ENCODE measurements at places on chromosomes 6 and 20. TPM values are rescaled to one million over a fixed set of nuclear protein-coding genes. Genes with fewer than 3 reads are reported as not detected.

DNA sequence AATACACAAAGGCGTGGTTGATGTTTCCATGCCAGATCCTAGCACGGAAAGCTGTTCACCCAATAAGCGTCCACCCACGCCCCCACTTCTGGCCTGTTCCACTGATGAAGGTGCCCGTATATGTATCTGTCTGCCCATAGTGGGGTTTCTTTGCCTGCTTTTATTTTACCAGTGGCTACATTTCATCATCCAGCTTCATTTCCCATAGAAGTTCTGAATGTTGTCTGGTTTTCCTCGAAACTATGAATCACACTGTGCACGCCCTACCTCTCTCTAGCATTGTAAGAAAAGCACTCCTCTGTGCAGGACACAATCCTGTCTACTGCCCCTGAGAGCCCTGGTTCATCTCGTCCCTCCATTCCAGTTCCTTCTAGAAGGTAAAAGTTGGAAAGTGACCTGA is 8.8 kb upstream of the CD93 start:
- H3K4me1 ChIP-seq, result no peaks in the 10 kb centered on the region
- no peaks in the 10 kb centered on the region for H3K36me3 ChIP-seq
- no peak overlapping the region for H3K4me3 ChIP-seq

GRCh38 chr6:163789199-163789810 is 374.8 kb downstream of the QKI start:
- no peak overlapping the region for H3K27ac ChIP-seq
- H3K4me3 ChIP-seq, result no peak overlapping the region
- no peaks in the 10 kb centered on the region for H3K36me3 ChIP-seq
- H3K27me3 ChIP-seq, result peaks cover 9% of the 10 kb centered on the region
- no peak for DNase-seq

- no peaks in the 10 kb centered on the region for H3K36me3 ChIP-seq
- H3K4me3 ChIP-seq, result no peak overlapping the region
- H3K4me1 ChIP-seq, result peaks cover 3% of the 10 kb centered on the region
Measured at GRCh38 chr20:25065625-25066338, 7.8 kb upstream of the ACSS1 start.

- H3K27me3 ChIP-seq, result no peaks in the 10 kb centered on the region
- H3K27ac ChIP-seq, result no peak overlapping the region
- no peak for DNase-seq
- no peak overlapping the region for H3K4me3 ChIP-seq
- no peaks in the 10 kb centered on the region for H3K36me3 ChIP-seq
- no peaks in the 10 kb centered on the region for H3K4me1 ChIP-seq
Measured at GRCh38 chr20:57672164-57672563, 37.7 kb downstream of the PMEPA1 start.

- no peak overlapping the region for H3K4me3 ChIP-seq
- peaks cover 20% of the 10 kb centered on the region for H3K36me3 ChIP-seq
- no peaks in the 10 kb centered on the region for H3K27me3 ChIP-seq
- no peak overlapping the region for H3K27ac ChIP-seq
- no peak for DNase-seq
Measured at GRCh38 chr6:15395087-15395486, 149.2 kb downstream of the JARID2 start.

DNA sequence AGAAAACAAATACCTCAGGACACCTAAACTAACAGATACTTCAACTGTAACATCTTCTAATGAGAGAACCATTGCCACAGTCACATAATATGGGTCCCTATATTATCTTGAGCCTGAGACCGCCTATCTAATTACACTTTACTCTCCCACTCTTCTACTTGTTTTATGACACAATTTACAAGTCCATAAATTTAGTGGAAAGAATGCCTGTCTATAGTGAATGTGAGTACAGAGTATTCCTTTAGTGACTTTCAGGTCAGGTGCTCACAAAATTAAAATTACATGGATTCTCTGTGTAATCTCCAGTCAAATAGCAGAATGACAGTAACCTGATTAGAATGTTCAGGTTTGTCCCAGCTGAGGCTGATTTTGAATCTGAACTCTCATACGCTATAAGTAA is 624.1 kb downstream of the PKHD1 start:
- no peak overlapping the region for H3K27ac ChIP-seq
- DNase-seq, result no peak
- H3K27me3 ChIP-seq, result no peaks in the 10 kb centered on the region
- H3K4me3 ChIP-seq, result no peak overlapping the region
- H3K36me3 ChIP-seq, result no peaks in the 10 kb centered on the region
- no peaks in the 10 kb centered on the region for H3K4me1 ChIP-seq

- H3K4me3 ChIP-seq, result no peak overlapping the region
- H3K27me3 ChIP-seq, result no peaks in the 10 kb centered on the region
- peaks cover 52% of the 10 kb centered on the region for H3K36me3 ChIP-seq
- no peak overlapping the region for H3K27ac ChIP-seq
- H3K4me1 ChIP-seq, result peaks cover 1% of the 10 kb centered on the region
Measured at GRCh38 chr6:44444853-44445252, 57.3 kb downstream of the CDC5L start.

DNA sequence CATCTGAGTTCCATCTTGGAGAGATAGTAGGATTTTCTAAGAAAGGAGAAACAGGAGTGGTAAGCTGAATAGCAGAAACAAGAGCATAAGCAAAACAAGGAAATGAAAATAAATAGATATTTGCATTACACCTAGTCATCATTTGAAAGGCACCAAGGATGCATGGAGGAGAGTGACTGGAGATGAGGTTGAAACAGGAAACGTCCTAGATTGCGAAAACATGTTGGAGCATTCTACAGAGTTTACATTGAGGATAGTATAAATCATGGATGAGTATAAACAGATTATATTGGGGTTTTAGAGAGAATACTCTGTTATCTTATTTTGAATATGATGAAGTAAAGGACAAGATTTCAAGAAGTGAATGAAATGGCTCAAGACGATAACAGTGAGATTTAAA is 507.3 kb downstream of the EYS start:
- H3K36me3 ChIP-seq, result no peaks in the 10 kb centered on the region
- no peak overlapping the region for H3K27ac ChIP-seq
- H3K4me1 ChIP-seq, result no peaks in the 10 kb centered on the region
- no peak for DNase-seq
- no peaks in the 10 kb centered on the region for H3K27me3 ChIP-seq

DNA sequence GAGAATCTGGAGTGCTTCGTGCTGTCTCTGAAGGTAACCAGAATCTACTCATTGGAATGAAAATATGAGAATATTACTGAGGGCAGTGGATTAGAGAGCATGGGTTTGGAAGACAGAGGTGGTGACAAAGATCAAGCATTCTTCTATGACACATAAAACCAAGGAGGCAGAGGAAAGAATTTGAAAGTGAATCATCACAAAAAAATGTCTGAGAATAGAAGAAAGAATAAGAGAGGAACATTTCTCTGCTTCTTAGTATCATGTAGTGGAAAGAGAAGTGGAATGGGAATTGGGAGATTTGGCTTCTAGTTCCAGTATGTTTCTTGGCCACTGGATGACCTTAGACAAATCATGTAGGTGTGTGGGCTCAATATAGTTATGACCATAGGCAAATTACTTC is 474.0 kb downstream of the TFAP2B start:
- no peak for DNase-seq
- no peaks in the 10 kb centered on the region for H3K27me3 ChIP-seq
- no peak overlapping the region for H3K4me3 ChIP-seq
- H3K36me3 ChIP-seq, result no peaks in the 10 kb centered on the region
- H3K4me1 ChIP-seq, result no peaks in the 10 kb centered on the region
- no peak overlapping the region for H3K27ac ChIP-seq

- H3K27ac ChIP-seq, result no peak overlapping the region
- no peak for DNase-seq
- H3K36me3 ChIP-seq, result no peaks in the 10 kb centered on the region
- no peaks in the 10 kb centered on the region for H3K4me1 ChIP-seq
Measured at GRCh38 chr6:101502818-101503217, 109.3 kb downstream of the GRIK2 start.

- H3K27me3 ChIP-seq, result peaks cover 19% of the 10 kb centered on the region
- DNase-seq, result peak; percentile 15
- peak within 1 kb of the TSS; percentile 71 for H3K4me3 ChIP-seq
- H3K36me3 ChIP-seq, result peaks cover 9% of the 10 kb centered on the region
- peak within 1 kb of the TSS; percentile 52 for H3K27ac ChIP-seq
- peaks cover 15% of the 10 kb centered on the region for H3K4me1 ChIP-seq
Measured at GRCh38 chr20:46512943-46513844, at the start of gene ZNF334. TSS of gene ZNF334 (minus strand) at chr20:46513559. CDS start at chr20:46512102, 1,457 bp downstream.

GRCh38 chr6:12621754-12622153 is 94.8 kb upstream of the PHACTR1 start:
- peaks cover 8% of the 10 kb centered on the region for H3K27me3 ChIP-seq
- no peaks in the 10 kb centered on the region for H3K4me1 ChIP-seq
- H3K27ac ChIP-seq, result no peak overlapping the region
- no peak overlapping the region for H3K4me3 ChIP-seq
- no peak for DNase-seq
- no peaks in the 10 kb centered on the region for H3K36me3 ChIP-seq

DNA sequence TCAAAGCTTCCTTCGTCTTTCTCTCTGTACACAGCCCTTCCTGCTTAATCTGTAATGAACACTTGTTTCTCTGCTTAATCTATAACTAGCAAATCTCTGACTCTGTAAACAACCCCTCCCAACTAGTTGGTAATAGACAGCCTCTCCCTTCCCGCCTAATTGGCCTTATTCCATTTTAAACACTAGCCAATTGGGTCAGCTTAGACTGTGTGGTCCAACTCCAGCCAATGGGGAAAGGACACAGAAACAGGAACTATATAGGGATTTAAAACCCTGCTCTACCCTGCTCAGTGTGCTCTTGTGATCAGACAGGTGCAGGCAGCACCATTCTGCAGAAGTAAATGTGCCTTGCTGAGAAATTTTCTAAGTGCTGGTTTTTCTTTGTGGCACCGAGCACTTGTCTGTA is 18.5 kb downstream of the CHD6 start:
- no peak overlapping the region for H3K27ac ChIP-seq
- DNase-seq, result no peak
- peaks cover 1% of the 10 kb centered on the region for H3K4me1 ChIP-seq
- H3K4me3 ChIP-seq, result no peak overlapping the region

GRCh38 chr6:125293587-125293986 is 8.2 kb downstream of the HDDC2 start:
- H3K36me3 ChIP-seq, result peaks cover 72% of the 10 kb centered on the region
- H3K4me1 ChIP-seq, result peaks cover 18% of the 10 kb centered on the region
- no peak overlapping the region for H3K4me3 ChIP-seq
- H3K27me3 ChIP-seq, result no peaks in the 10 kb centered on the region
- H3K27ac ChIP-seq, result no peak overlapping the region
- no peak for DNase-seq

GRCh38 chr20:17904027-17904426 is 64.6 kb downstream of the SNX5 start:
- peaks cover 12% of the 10 kb centered on the region for H3K4me1 ChIP-seq
- H3K27me3 ChIP-seq, result peaks cover 20% of the 10 kb centered on the region
- H3K27ac ChIP-seq, result no peak overlapping the region
- no peaks in the 10 kb centered on the region for H3K36me3 ChIP-seq
- H3K4me3 ChIP-seq, result no peak overlapping the region

GRCh38 chr6:48782225-48782624 is 671.2 kb upstream of the PTCHD4 start:
- no peaks in the 10 kb centered on the region for H3K27me3 ChIP-seq
- no peak overlapping the region for H3K4me3 ChIP-seq
- no peak overlapping the region for H3K27ac ChIP-seq
- no peaks in the 10 kb centered on the region for H3K4me1 ChIP-seq

- H3K36me3 ChIP-seq, result no peaks in the 10 kb centered on the region
- H3K4me3 ChIP-seq, result no peak overlapping the region
- H3K4me1 ChIP-seq, result no peaks in the 10 kb centered on the region
- no peak overlapping the region for H3K27ac ChIP-seq
Measured at GRCh38 chr20:46773680-46774079, 64.2 kb downstream of the SLC2A10 start.

- no peak for DNase-seq
- no peaks in the 10 kb centered on the region for H3K36me3 ChIP-seq
- no peak overlapping the region for H3K27ac ChIP-seq
- peaks cover 4% of the 10 kb centered on the region for H3K4me1 ChIP-seq
- H3K27me3 ChIP-seq, result peaks cover 11% of the 10 kb centered on the region
Measured at GRCh38 chr20:46634528-46634927, 16.7 kb downstream of the SLC13A3 start.

DNA sequence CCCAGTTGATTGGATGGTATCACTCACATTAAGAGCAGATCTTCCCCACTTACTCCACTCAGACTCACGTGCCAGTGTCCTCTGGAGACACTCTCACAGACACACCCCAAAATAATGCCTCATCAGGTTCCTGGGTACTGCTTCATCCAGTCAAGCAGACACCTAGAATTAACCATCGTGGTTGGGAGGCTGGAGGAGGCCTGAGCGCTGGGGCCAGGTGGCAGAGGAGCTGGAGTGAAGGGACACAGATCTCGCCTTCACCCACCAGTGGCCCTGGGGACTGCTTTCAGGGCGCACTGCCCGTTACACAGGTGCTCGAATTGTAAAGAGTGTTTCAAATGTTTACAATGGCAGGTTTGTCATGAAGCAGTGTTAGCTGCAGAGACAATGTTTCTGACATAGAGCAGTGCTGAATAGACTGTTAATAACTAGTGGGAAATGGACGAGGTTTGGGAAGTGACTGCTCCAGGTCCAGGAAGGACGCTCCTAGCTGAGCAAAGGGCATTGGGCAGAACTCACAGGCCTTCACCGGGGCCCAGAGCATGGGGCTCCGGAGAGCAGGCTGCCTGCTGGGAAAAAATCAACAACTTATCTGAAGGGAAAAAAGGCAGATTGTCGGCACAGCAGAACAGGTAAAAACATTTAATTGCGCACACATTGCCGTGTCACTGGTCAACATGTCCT is 38.4 kb downstream of the TMEM242 start:
- no peak for DNase-seq
- H3K27ac ChIP-seq, result no peak overlapping the region
- H3K4me1 ChIP-seq, result no peaks in the 10 kb centered on the region
- H3K4me3 ChIP-seq, result no peak overlapping the region

- H3K27ac ChIP-seq, result no peak overlapping the region
- peaks cover 27% of the 10 kb centered on the region for H3K27me3 ChIP-seq
- no peaks in the 10 kb centered on the region for H3K36me3 ChIP-seq
- H3K4me1 ChIP-seq, result no peaks in the 10 kb centered on the region
Measured at GRCh38 chr6:107571354-107571753, 81.4 kb downstream of the SOBP start.

GRCh38 chr6:35174501-35174900 is 33.4 kb upstream of the TCP11 start:
- no peak overlapping the region for H3K4me3 ChIP-seq
- no peak for DNase-seq
- peaks cover 14% of the 10 kb centered on the region for H3K4me1 ChIP-seq
- H3K27me3 ChIP-seq, result peaks cover 13% of the 10 kb centered on the region
- no peak overlapping the region for H3K27ac ChIP-seq
- H3K36me3 ChIP-seq, result peaks cover 2% of the 10 kb centered on the region

- H3K4me1 ChIP-seq, result peaks cover 7% of the 10 kb centered on the region
- no peaks in the 10 kb centered on the region for H3K27me3 ChIP-seq
- H3K36me3 ChIP-seq, result no peaks in the 10 kb centered on the region
- no peak overlapping the region for H3K4me3 ChIP-seq
- DNase-seq, result no peak
Measured at GRCh38 chr6:47135772-47136171, 93.6 kb upstream of the ADGRF1 start.

Gene PTGIS
- total RNA-seq, result 0.62 TPM

Gene SLC32A1
- total RNA-seq, result not detected

Gene HLA-DRA
- total RNA-seq, result 58.8 TPM

Gene PLN
- total RNA-seq, result not detected

Gene SEMG1
- not detected for total RNA-seq

Gene WFDC6
- total RNA-seq, result not detected

Gene DNAH8
- total RNA-seq, result 0.07 TPM

Gene HLA-DRB1
- 51.4 TPM for total RNA-seq

Gene KCNQ5
- 3.9 TPM for total RNA-seq

Gene PCED1A
- total RNA-seq, result 22.6 TPM

Gene HUS1B
- 1.5 TPM for total RNA-seq

Gene MCCD1
- total RNA-seq, result not detected

Gene BMP7
- not detected for total RNA-seq

Gene PPP1R18
- 272 TPM for total RNA-seq

Gene PREX1
- 81.0 TPM for total RNA-seq

Gene QRSL1
- 14.7 TPM for total RNA-seq
